WTC11 (cell line): ENCODE measurements at places on chromosomes 2 and 18.
A peak's percentile ranks its signal among the peaks of the same experiment; 100 is the strongest.

GRCh38 chr18:74387383-74387782, 69.7 kb downstream of the DIPK1C start:
- no peak for DNase-seq
- H3K36me3 ChIP-seq: peaks cover 6% of the 10 kb centered on the region
- peaks cover 24% of the 10 kb centered on the region for H3K4me1 ChIP-seq
- H3K27ac ChIP-seq: no peak overlapping the region
- H3K4me3 ChIP-seq: no peak overlapping the region

GRCh38 chr2:71674158-71674851, 220.9 kb downstream of the DYSF start:
- no peak overlapping the region for H3K4me3 ChIP-seq
- H3K27me3 ChIP-seq: no peaks in the 10 kb centered on the region
- no peaks in the 10 kb centered on the region for H3K4me1 ChIP-seq
- DNase-seq: no peak
- H3K27ac ChIP-seq: no peak overlapping the region
- H3K36me3 ChIP-seq: peaks cover 8% of the 10 kb centered on the region; the same call in 1 of the 2 replicates

- no peak overlapping the region for H3K27ac ChIP-seq
- no peak overlapping the region for H3K4me3 ChIP-seq
- peaks cover 68% of the 10 kb centered on the region for H3K36me3 ChIP-seq
These were observed 14.9 kb downstream of the ZDBF2 start for GRCh38 chr2:206289391-206289790.

DNA sequence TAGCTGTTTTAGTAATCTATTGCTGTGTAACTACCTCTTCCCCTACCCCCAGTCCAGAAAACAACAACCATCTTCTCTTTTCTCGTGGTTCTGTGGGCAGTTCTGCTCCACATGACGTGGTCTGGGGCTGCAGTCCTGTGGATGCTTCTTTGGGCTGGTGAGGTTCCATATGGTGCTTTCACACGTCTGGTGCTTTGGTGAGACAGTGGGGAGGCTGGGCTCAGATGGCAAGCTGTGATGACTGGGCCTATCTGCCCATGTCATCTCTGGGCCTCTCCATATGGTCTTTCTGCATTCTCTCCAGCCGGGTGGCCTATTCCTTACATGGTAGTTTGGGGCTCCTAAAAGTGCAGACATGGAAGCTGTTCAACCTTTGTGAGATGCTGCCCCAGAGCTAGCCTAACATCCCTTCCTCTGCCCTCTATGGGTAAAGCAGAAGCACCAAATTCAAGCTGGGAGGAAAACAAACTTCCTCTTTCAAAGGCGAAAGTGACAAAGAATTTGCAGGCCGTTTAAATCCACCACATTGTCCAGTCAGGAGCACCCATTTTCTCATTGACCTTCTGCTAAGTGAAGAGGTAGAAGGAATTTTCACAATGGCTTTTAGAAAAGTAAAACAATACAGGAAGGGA, 68.3 kb upstream of the IL1R1 start:
- H3K4me3 ChIP-seq: no peak overlapping the region
- peaks cover 3% of the 10 kb centered on the region; the same call in 1 of the 2 replicates for H3K4me1 ChIP-seq
- no peaks in the 10 kb centered on the region for H3K36me3 ChIP-seq
- DNase-seq: no peak
- H3K27ac ChIP-seq: no peak overlapping the region
- H3K27me3 ChIP-seq: no peaks in the 10 kb centered on the region

DNA sequence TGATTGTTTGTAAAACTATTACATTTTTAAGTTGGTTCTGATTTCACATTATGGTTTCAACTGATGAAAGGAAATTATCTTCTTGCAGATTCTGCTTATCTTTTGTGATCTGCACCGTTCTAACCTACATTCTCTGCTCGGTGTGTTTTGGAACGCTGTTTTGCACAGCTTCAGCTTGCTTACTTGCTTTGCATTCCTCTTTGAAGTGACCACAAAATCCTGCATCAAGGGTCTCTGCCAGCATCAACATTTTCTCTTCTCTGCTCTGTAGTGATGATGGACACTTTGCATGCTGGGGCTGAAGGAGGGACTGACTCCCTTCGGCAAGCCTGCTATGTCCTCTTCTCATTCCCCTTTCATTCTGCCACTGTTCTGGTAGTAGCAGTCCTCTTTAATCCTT, 485.2 kb downstream of the FBXO15 start:
- DNase-seq: no peak
- no peak overlapping the region for H3K27ac ChIP-seq
- H3K27me3 ChIP-seq: no peaks in the 10 kb centered on the region
- peaks cover 4% of the 10 kb centered on the region; the same call in 1 of the 2 replicates for H3K36me3 ChIP-seq
- H3K4me1 ChIP-seq: no peaks in the 10 kb centered on the region
- H3K4me3 ChIP-seq: no peak overlapping the region

DNA sequence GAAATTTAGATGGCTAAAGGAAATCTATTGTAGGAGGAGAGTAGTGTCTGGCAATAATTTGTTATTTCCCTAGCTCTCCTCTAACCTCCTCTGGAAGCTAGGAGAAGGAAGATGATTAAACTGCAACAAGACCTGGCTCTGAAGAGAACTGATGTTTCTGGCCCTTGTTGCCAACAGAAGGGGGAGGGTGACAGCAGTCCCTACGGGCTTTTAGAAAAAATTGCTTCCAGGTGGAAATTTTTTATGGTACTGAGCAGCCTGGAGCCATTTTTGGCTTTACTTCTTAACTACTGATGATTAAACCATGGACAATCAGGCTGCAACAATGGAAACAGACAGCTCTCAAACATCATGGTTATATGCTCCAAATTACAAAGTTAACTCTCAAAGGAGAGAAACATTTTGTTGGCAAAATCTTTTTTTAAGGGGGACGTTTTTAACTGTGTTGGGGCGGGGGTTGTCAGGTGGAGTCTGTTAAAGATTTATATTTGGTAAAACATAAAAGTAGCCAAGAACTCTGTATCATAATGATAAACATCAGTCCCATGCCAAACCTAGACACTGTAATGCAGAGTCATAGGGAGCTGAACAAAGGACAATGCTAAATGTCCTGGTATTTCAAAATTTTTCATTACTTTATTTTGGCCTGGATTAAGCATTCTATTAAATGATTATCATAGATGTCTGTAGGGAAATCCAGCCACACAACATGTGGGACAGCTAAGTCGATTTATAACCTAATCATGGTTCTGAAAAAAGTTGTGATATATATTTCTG, 70.0 kb downstream of the EXOC6B start:
- DNase-seq: no peak
- H3K27me3 ChIP-seq: no peaks in the 10 kb centered on the region
- 0 out of 2 replicates have a peak overlapping the region, but pooled peaks have one; percentile 0 for H3K27ac ChIP-seq
- no peak overlapping the region for H3K4me3 ChIP-seq

DNA sequence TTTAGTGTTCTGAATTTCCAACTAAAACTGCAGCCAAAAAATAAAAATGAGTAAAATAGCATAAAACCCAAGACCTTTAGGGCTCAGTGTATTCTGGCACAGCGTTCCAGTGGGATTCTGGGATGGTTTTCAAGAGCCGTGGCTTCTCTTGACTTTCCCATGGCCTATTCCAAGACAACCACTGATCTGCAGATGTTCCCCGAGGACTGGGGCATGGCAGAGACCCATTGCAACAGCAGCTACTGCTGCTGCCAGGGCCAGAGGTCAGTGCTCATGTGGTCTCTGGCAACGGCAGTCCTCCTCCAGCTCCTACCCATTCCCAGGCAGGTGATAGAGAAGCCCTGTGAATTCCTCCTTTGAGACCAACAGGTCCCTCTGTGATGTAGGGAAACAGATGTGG, 26.8 kb downstream of the TNP1 start:
- no peaks in the 10 kb centered on the region for H3K27me3 ChIP-seq
- no peak overlapping the region for H3K4me3 ChIP-seq
- H3K36me3 ChIP-seq: no peaks in the 10 kb centered on the region
- no peak for DNase-seq
- H3K27ac ChIP-seq: no peak overlapping the region

- no peak for DNase-seq
- no peak overlapping the region for H3K4me3 ChIP-seq
- H3K27ac ChIP-seq: no peak overlapping the region
- peaks cover 4% of the 10 kb centered on the region; the same call in 1 of the 2 replicates for H3K4me1 ChIP-seq
These were observed 269.6 kb downstream of the ARHGAP15 start for GRCh38 chr2:143398781-143399180.

DNA sequence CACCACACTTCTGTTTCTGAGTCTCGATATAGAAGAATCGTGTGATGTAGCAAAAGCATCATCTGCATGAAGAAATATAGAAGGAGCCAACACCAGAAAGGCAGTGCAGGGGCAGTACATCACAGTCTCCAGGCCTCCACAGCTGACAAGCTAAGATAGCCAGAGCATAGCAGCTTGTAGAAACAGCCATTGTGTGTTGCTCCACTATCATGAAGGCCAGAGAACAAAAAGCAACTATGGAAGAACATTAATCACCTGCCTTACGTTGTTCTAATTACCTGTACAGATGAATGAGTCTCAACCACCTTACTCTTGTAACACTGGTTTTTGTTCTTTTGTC, 129.0 kb downstream of the RND3 start:
- H3K27me3 ChIP-seq: no peaks in the 10 kb centered on the region
- H3K4me1 ChIP-seq: peaks cover 7% of the 10 kb centered on the region
- no peaks in the 10 kb centered on the region for H3K36me3 ChIP-seq
- H3K4me3 ChIP-seq: no peak overlapping the region
- H3K27ac ChIP-seq: no peak overlapping the region

DNA sequence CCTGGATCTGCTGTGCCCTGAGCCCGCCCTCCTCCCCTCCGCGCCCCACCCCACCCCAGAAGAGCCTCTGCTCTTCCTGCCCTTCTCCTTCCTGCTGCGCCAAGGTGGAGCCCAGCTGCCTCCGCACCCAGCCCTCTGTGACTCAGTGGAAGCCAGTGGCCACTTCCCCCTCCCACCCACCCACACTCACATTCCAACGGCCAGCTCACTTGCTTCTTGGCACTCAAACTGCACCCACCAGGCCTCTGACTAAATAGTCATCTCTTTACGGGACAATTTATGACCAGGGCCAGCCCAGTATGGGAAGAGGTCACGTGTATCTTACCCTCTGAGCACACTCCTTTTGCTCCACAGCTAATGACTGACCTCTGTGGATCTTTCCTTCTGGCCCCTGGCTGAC, 150.4 kb upstream of the SLC1A4 start:
- H3K4me1 ChIP-seq: peaks cover 2% of the 10 kb centered on the region
- no peak overlapping the region for H3K4me3 ChIP-seq
- H3K36me3 ChIP-seq: no peaks in the 10 kb centered on the region
- no peak for DNase-seq
- no peak overlapping the region for H3K27ac ChIP-seq
- 0 out of 2 replicates have a peak, but pooled peaks cover 4% of the 10 kb centered on the region for H3K27me3 ChIP-seq

GRCh38 chr2:161625314-161625919, 1.2 kb downstream of the SLC4A10 start:
- H3K4me3 ChIP-seq: peak overlapping the region; percentile 79
- H3K36me3 ChIP-seq: no peaks in the 10 kb centered on the region
- peaks cover 24% of the 10 kb centered on the region for H3K27me3 ChIP-seq
- peak; percentile 66 for DNase-seq
- H3K27ac ChIP-seq: no peak overlapping the region
- peaks cover 22% of the 10 kb centered on the region for H3K4me1 ChIP-seq

DNA sequence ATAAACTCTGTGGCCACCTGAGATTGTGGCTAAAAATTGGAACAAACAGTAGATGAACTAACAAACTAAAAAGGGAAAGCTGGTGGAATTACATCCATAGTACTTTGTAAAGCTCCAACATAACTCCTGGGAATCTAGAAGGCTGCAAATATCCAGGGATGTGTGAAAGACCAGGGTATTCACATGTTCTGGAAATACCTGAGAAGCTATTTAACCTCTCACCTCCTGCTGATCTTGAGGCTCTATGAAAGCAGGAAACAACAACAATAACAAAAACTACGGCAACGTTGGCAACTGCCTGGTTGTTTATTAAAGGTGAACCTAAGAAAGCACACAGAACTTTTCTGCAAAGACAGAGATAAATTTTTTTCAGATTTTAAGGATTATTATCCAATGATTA, 171.3 kb downstream of the CCDC178 start:
- no peaks in the 10 kb centered on the region for H3K36me3 ChIP-seq
- peak overlapping the region; percentile 80 for H3K27ac ChIP-seq
- no peaks in the 10 kb centered on the region for H3K27me3 ChIP-seq
- no peak overlapping the region for H3K4me3 ChIP-seq

- peaks cover 13% of the 10 kb centered on the region for H3K36me3 ChIP-seq
- H3K27me3 ChIP-seq: peaks cover 6% of the 10 kb centered on the region
- H3K4me1 ChIP-seq: peaks cover 33% of the 10 kb centered on the region
- H3K27ac ChIP-seq: no peak overlapping the region
These were observed 56.4 kb downstream of the ZFP36L2 start for GRCh38 chr2:43169987-43170386.

- H3K27me3 ChIP-seq: no peaks in the 10 kb centered on the region
- no peak overlapping the region for H3K4me3 ChIP-seq
- H3K36me3 ChIP-seq: no peaks in the 10 kb centered on the region
- peak overlapping the region; percentile 84 for H3K27ac ChIP-seq
- H3K4me1 ChIP-seq: peaks cover 39% of the 10 kb centered on the region
These were observed 111.1 kb downstream of the AP1S3 start for GRCh38 chr2:223725986-223726970.

GRCh38 chr2:85179541-85179940, 46.3 kb downstream of the TCF7L1 start:
- peak overlapping the region; percentile 98 for H3K27ac ChIP-seq
- peaks cover 11% of the 10 kb centered on the region for H3K36me3 ChIP-seq
- H3K4me3 ChIP-seq: no peak overlapping the region
- no peaks in the 10 kb centered on the region for H3K27me3 ChIP-seq

- H3K4me3 ChIP-seq: no peak overlapping the region
- no peaks in the 10 kb centered on the region for H3K27me3 ChIP-seq
- no peaks in the 10 kb centered on the region for H3K36me3 ChIP-seq
- H3K4me1 ChIP-seq: no peaks in the 10 kb centered on the region
- DNase-seq: no peak
These were observed 209.1 kb upstream of the REV1 start for GRCh38 chr2:99698896-99699295.

DNA sequence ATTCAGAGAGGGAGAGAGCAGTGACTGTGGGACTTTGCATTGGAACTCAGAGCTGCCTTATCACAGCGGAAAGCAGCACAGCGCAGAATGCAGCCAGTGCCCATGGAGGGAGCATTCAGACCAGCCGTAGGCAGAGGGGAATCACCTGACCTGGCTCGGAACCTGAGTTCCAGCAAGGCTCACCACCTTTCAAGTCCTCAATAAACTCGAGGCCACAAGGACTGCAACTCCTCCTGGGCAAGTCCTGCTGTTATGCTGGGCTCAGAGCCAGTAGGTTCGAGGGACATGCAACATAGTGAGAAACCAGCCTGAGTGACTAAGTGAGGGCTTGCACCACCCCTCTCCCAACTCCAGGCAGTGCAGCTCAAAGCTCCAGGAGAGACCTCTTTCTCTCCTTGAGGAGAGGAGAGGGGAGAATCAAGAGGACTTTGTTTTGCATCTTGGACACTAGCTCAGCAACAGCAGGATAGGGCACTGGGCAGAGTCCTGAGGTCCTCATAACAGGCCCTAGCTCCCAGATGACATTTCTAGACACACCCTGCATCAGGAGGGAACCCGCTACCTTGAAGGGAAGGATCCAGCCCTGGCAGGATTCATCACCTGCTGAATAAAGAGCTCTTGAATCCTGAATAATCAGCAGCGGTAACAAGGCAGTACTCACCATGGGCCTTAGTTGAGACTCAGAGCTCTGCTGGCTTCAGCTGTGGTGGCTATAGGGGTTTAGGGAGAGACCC, 136.8 kb upstream of the OTOS start:
- peaks cover 41% of the 10 kb centered on the region for H3K27me3 ChIP-seq
- no peak overlapping the region for H3K27ac ChIP-seq
- H3K36me3 ChIP-seq: peaks cover 7% of the 10 kb centered on the region
- H3K4me3 ChIP-seq: no peak overlapping the region
- no peaks in the 10 kb centered on the region for H3K4me1 ChIP-seq

- no peak for DNase-seq
- H3K27ac ChIP-seq: no peak overlapping the region
- no peaks in the 10 kb centered on the region for H3K27me3 ChIP-seq
These were observed 1337.9 kb upstream of the CHAC2 start for GRCh38 chr2:52429740-52430139.
